Endodermal cell (in vitro differentiated cells): ENCODE measurements at places on chromosomes 2 and 18. TPM values are rescaled to one million over a fixed set of nuclear protein-coding genes. Genes with fewer than 3 reads are reported as not detected.
A peak's percentile ranks its signal among the peaks of the same experiment; 100 is the strongest.

- H3K36me3 ChIP-seq: no peaks in the 10 kb centered on the region
- no peak overlapping the region for H3K4me3 ChIP-seq
- H3K4me1 ChIP-seq: no peaks in the 10 kb centered on the region
- no peak overlapping the region for H3K27ac ChIP-seq
- H3K27me3 ChIP-seq: peaks cover 97% of the 10 kb centered on the region
Observed at GRCh38 chr2:218889937-218890336, 9.3 kb downstream of the WNT10A start.

CPLX4 gene
- not detected in 2 replicates for total RNA-seq

- no peaks in the 10 kb centered on the region for H3K4me1 ChIP-seq
- no peak overlapping the region for H3K27ac ChIP-seq
- no peak overlapping the region for H3K4me3 ChIP-seq
- no peaks in the 10 kb centered on the region for H3K27me3 ChIP-seq
- no peak for DNase-seq
- no peaks in the 10 kb centered on the region for H3K36me3 ChIP-seq
Observed at GRCh38 chr2:108354136-108354535, 23.6 kb upstream of the SULT1C4 start.

ZNF512 gene
- 29.1 and 29.3 TPM in 2 replicates for total RNA-seq

- no peak overlapping the region for H3K4me3 ChIP-seq
- DNase-seq: no peak
- peaks cover 7% of the 10 kb centered on the region for H3K27me3 ChIP-seq
- H3K27ac ChIP-seq: no peak overlapping the region
- H3K4me1 ChIP-seq: peaks cover 23% of the 10 kb centered on the region
- no peaks in the 10 kb centered on the region for H3K36me3 ChIP-seq
Observed at GRCh38 chr2:205678541-205679142, 3.7 kb upstream of the NRP2 start.

BIN1 gene
- total RNA-seq: 45.9 to 51.3 TPM (median 46.8 TPM) in 3 replicates

DNA sequence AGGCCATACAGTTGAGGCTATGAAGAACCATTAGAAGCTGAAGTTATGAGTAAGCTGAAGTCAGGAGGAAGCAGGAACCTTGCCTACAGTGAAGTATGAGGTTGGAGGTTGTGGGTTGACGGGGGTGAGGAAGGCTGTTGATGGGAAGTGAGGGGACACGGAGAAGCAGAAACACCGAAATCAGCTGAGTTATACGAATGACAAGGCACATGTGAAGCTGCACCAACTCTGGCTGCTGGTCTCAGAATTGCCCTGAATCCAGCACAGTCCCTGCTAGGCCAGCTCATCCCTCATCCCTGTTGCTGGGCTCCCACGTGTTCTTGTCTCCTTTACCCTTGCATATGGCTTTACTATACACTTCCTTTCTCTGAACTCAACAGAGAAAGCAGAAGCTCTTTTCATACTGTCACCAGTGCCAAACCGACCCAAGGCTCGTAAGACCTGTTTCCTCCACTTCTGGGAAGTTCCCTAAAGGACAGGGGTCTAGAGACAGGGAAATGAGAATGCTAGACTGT lies 9.2 kb upstream of the TMEM247 start:
- H3K27ac ChIP-seq: no peak overlapping the region
- no peaks in the 10 kb centered on the region for H3K4me1 ChIP-seq
- H3K27me3 ChIP-seq: no peaks in the 10 kb centered on the region
- no peak overlapping the region for H3K4me3 ChIP-seq
- H3K36me3 ChIP-seq: no peaks in the 10 kb centered on the region

OXER1 gene
- 2.5 to 6.6 TPM (median 6.5 TPM) in 3 replicates for total RNA-seq

LRRFIP1 gene
- total RNA-seq: 84.7 and 102 TPM in 2 replicates

- no peak overlapping the region for H3K4me3 ChIP-seq
- H3K36me3 ChIP-seq: peaks cover 90% of the 10 kb centered on the region
- H3K27ac ChIP-seq: no peak overlapping the region
- DNase-seq: peak; percentile 24
Observed at GRCh38 chr2:86049529-86049928, 56.2 kb downstream of the POLR1A start.

DNA sequence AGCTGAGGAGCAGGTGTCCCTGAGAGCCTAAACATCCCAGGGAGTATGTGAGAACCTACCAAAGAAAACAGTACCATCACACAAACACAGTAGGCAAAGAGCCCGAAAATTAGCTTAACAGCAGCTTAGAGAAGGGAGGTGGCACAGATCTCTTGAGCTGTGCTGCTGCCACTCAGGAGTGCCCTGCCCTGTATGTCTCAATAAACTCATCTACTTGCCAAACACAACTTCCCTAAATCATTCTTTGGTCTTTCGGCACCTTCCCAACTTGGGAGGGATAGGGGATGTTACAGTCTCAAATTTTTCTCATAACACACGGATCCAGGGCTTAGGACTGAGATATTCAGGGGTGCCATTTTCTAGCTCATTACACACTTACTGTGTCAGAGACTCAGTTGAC lies 45.3 kb upstream of the C1D start:
- no peaks in the 10 kb centered on the region for H3K36me3 ChIP-seq
- no peak overlapping the region for H3K27ac ChIP-seq
- no peaks in the 10 kb centered on the region for H3K4me1 ChIP-seq
- DNase-seq: no peak
- H3K4me3 ChIP-seq: no peak overlapping the region
- H3K27me3 ChIP-seq: peaks cover 5% of the 10 kb centered on the region

- no peak overlapping the region for H3K27ac ChIP-seq
- H3K36me3 ChIP-seq: no peaks in the 10 kb centered on the region
- no peak overlapping the region for H3K4me3 ChIP-seq
- H3K4me1 ChIP-seq: peaks cover 10% of the 10 kb centered on the region
Observed at GRCh38 chr2:168796583-168797285, 5.7 kb upstream of the NOSTRIN start.

MOCOS gene
- 0.51 to 1.0 TPM (median 0.66 TPM) in 3 replicates for total RNA-seq

CHST9 gene
- total RNA-seq: 44.9 to 78.9 TPM (median 75.8 TPM) in 3 replicates

DNA sequence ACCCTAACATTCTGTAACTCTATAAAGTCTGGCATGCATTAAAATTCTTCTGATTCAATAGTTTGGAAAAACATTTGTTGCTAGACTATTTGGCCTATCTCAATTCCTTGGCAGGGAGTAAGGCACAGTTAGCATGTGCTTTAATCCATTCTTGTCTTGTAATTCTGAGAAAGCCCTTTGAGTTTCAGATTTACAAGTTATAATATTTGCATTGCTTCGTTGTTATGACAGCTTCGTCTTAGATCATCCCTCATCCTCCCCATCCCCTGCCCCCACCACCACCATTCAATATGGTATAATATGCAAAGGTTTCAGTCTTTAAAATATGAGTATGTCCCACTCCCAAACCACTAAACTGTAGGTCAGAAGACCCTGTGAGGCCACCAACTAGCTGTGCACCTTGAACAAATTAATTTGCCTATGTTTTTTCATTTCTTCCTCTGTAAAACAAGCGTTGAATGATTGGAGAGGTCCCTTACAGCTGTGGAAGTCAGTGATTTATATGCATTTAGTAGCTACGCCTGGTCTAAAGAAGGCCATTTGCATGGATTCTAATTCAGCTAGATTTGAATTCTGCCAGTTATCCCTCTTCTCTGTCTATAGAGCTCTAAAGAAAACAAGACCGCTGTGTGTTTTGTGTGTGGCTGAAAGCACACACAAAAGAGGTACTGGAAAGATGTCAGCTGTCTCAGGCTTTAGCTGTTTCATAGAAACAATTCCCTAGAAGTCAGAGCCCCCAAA lies 591 bp downstream of the C2orf80 start:
- no peaks in the 10 kb centered on the region for H3K36me3 ChIP-seq
- H3K27me3 ChIP-seq: no peaks in the 10 kb centered on the region
- H3K27ac ChIP-seq: peak overlapping the region; percentile 97
- DNase-seq: no peak

DNA sequence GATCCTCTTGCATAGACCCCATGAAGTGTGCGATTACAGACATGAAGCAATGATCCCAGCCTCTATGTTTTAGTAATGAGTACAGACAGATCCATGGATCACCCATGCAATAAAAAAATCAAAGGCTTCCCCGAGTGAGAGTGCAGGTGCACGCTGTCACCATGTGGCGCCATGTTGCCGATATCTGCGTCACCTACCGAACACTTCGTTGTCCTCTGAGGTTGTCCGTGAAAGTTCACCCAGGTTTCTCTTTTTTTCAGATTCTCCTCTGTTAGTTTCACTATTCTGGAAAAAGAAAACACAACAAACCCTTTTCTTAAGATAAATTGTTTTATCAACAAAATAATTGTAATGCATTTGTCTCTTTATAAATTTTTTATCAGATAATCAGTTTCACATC lies 66.5 kb downstream of the MBP start:
- no peaks in the 10 kb centered on the region for H3K27me3 ChIP-seq
- DNase-seq: no peak
- H3K4me3 ChIP-seq: no peak overlapping the region
- no peak overlapping the region for H3K27ac ChIP-seq

DNA sequence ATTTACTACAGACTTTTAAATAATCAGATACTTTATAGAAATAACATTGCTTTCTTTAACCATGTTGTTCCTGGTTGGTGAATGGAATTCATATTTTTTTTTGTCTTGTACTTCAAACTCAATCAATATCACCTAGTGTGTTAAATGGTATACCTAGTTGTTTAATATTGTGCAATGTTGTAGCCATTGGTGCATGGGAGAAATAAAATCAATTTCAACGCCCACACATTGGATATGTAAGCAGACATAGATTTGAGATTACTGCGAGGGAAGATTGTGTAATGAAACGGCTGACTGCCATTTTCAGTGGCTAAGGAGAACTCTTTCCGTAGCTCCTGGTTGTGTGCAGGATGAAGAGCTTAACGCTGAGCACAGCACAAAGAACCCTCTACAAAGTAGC lies 626.1 kb downstream of the TMEM182 start:
- peaks cover 5% of the 10 kb centered on the region for H3K4me1 ChIP-seq
- no peak overlapping the region for H3K27ac ChIP-seq
- no peak overlapping the region for H3K4me3 ChIP-seq
- no peaks in the 10 kb centered on the region for H3K36me3 ChIP-seq

LDAH gene
- total RNA-seq: 30.5 to 48.8 TPM (median 42.2 TPM) in 3 replicates

LBH gene
- total RNA-seq: 42.0 and 50.0 TPM in 2 replicates

COL6A3 gene
- total RNA-seq: 1.2 and 1.3 TPM in 2 replicates

TUBB8B gene
- total RNA-seq: 0.69 TPM in 1 of 3 replicates, not detected in the others

CRYGC gene
- not detected in 2 replicates for total RNA-seq

DNA sequence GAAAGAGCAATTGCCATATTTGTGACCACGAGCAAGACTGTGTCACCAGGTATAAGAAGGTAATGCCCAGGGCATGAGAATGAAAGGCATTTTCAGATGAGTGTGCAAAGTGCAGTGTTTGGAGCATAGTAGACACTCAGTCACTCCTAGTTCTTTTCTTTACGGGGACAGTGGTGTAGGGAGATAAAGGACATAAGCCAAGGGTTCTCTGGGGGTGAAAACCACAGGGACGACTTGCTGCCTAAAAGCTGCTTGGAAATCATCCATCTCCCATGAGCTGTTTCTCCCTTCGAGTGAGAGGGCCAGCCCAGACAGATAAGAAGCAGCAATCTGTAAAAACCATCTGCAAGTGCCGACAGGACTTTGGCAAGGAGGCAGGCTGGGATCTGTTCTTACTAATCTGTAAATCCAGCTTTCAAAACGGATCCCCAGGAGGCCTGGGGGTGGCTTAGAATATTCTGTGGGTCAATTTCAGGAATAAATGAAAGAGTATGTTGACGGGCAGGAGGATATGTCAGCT lies 221.6 kb downstream of the LPIN1 start:
- H3K27me3 ChIP-seq: no peaks in the 10 kb centered on the region
- H3K36me3 ChIP-seq: no peaks in the 10 kb centered on the region

DNA sequence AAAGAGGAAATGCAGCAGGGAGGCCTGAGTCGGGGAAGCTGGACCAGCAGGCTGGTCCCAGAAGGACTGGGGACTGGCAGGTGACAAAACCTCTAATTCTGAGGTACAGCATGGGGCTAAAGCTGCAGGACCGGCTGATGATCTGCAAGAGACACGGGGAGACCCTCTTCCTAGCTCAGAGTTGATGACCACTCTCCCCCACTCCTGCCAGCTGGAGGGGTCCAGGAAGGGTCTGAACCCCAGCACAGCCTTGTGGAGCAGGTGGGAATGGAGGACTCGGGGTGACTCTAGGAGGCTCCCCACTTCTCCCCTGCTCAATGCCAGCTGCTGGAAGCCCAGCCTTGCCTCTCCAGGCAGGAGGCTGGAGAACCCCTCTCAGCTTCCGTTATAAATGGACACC lies 67.7 kb downstream of the TWIST2 start:
- no peaks in the 10 kb centered on the region for H3K27me3 ChIP-seq
- no peak overlapping the region for H3K4me3 ChIP-seq
- DNase-seq: no peak
- H3K4me1 ChIP-seq: no peaks in the 10 kb centered on the region
- H3K27ac ChIP-seq: no peak overlapping the region
- no peaks in the 10 kb centered on the region for H3K36me3 ChIP-seq

GRCh38 chr2:6721395-6721794 lies 144.3 kb downstream of the CMPK2 start:
- H3K27me3 ChIP-seq: no peaks in the 10 kb centered on the region
- no peak for DNase-seq
- H3K4me1 ChIP-seq: no peaks in the 10 kb centered on the region
- H3K4me3 ChIP-seq: no peak overlapping the region
- H3K27ac ChIP-seq: no peak overlapping the region
- no peaks in the 10 kb centered on the region for H3K36me3 ChIP-seq

DNA sequence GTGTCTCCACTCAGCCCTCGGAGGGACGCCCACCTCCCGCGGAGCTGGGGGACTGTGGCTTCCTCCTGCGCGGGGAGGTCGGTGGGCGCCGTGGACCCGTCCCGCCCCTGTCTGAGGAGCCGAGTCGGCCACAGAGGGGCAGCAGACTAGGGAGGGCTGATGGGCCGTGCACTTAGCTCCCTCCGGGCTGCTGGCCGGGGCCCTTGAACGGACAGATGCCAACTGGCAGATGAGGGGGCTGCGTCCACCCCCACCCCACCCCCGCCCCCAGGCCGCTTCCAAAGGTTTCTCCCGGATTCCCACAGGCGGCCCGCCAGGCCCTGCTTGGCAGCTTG lies 10.4 kb upstream of the UBE2F start:
- DNase-seq: no peak
- H3K4me3 ChIP-seq: peak overlapping the region; percentile 70
- H3K27me3 ChIP-seq: peaks cover 35% of the 10 kb centered on the region

KIF5C gene
- 39.1 to 50.1 TPM (median 39.7 TPM) in 3 replicates for total RNA-seq

- no peaks in the 10 kb centered on the region for H3K27me3 ChIP-seq
- H3K36me3 ChIP-seq: no peaks in the 10 kb centered on the region
- H3K4me1 ChIP-seq: peaks cover 5% of the 10 kb centered on the region
- H3K4me3 ChIP-seq: no peak overlapping the region
Observed at GRCh38 chr2:173050684-173051083, 25.0 kb upstream of the MAP3K20 start.

- no peak overlapping the region for H3K27ac ChIP-seq
- no peak overlapping the region for H3K4me3 ChIP-seq
- H3K4me1 ChIP-seq: peaks cover 3% of the 10 kb centered on the region
- no peak for DNase-seq
- no peaks in the 10 kb centered on the region for H3K36me3 ChIP-seq
Observed at GRCh38 chr2:108629417-108629816, 89.9 kb upstream of the RANBP2 start.
